ENCODE measurements at places on chromosomes 4 and X. TPM values are rescaled to one million over a fixed set of nuclear protein-coding genes. Genes with fewer than 3 reads are reported as not detected.

- DNase-seq, result no peak
These were observed 2.3 kb downstream of the LRBA start for GRCh38 chr4:151012820-151013219.

DNA sequence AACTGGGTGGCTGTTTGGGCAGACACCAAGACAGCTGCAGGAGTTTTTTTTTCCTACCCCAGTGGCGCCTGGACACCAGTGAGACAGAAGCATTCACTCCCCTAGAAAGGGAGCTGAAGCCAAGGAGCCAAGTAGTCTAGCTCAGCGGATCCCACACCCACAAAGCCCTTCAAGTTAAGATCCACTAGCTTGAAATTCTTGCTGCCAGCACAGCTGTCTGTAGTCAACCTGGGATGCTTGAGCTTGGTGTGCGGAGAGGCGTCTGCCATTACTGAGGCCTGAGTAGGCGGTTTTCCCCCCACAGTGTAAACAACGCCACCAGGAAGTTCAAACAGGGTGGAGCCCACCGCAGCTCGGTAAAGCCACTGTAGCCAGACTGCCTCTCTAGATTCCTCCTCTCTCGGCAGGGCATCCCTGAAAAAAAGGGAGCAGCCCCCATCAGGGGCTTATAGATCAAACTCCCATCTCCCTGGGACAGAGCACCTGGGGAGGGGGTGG, 171.4 kb downstream of the ARHGEF9 start:
- no peak for DNase-seq

GRCh38 chrX:141467442-141467841, 117.1 kb downstream of the SPANXA1 start:
- peak; percentile 2 for DNase-seq

GRCh38 chr4:144646523-144647094, 653 bp downstream of the HHIP start:
- DNase-seq, result peak; percentile 33

Gene SPOCK3
- not detected for total RNA-seq

Gene FAM133A
- 0.11 TPM for total RNA-seq

Gene CRMP1
- total RNA-seq, result not detected

Gene SOWAHD
- not detected for total RNA-seq

DNA sequence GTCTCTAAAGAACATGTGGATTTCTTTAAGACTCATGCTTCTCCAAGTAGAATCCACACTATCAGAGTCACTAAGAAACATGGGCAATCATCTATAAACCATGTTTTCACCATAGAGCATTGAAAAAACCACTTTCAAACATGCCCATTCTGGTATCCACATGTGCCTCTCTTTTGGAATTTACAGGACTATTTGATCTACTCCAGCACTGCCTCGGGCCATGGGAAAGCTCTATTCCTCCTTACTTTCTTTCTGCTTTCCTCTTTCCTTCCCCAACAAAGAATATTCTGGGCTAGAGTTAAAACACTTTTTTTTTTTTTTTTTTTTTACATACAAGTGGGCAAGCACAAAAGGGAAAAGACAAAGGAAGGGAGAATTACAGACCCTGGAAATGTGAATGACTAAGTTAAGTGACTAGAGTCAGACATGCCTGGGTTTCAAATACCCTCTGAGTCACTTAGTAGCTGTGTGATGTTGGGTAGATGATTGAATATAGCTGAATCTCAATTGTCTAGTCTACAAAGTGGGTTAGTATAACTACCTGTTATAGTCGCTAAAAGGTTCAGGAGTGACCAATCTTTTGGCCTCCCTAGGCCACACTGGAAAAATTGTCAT, 847.7 kb upstream of the INTU start:
- peak; percentile 13 for DNase-seq

- DNase-seq, result no peak
These were observed 66.7 kb downstream of the COQ2 start for GRCh38 chr4:83217721-83218522.

- DNase-seq, result peak; percentile 76
These were observed 89.7 kb upstream of the CBR4 start for GRCh38 chr4:169099771-169100180.

Gene PLS3
- total RNA-seq, result 136 TPM

GRCh38 chr4:58749206-58749605, 1639.0 kb upstream of the IGFBP7 start:
- no peak for DNase-seq

Data from GM23248 (cell line).